Testis (tissue), 5 donors: ENCODE measurements at places on chromosomes 11 and 22. TPM values are rescaled to one million over a fixed set of nuclear protein-coding genes. Genes with fewer than 3 reads are reported as not detected.
A peak's percentile ranks its signal among the peaks of the same experiment; 100 is the strongest.

GRCh38 chr22:50184004-50184901, 1.5 kb upstream of the TRABD start:
- DNase-seq = peak; percentile 77

- DNase-seq = no peak
These were observed 32.3 kb downstream of the MIAT start for GRCh38 chr22:26689513-26690301.

DNA sequence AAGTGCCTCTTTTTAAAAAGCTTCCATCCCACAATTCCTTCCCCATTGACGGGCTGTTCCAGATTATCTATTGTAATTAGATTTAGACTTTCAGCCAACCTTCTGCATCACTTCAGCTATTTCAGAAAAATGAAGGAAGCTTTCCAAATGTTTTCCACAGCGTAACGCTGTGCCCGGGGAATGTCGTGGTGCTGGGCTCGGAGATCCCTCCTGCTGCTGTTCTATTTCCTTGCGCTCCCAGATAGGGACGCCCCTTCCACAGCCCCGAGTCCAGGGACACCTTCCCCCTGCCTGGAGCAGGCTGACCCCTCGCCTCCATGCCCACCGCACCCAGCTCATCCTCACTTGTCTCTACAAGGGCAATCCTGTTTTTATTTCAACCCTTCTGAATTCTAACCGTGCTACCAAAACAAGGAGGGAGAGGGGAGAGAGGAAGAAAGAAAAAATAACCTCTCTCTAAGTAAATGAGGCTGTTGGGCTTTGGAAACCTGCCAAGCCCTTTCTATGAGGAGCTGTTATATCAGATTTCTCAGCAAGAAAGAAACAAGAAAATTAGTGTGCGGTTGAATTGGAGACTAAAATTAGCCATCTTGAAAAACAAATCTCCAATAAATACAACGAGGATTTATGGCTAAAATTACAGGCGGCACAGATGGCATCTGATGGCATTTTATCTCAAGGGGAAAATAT, 366.9 kb downstream of the BRD1 start:
- DNase-seq = no peak

- DNase-seq = no peak
These were observed 934.2 kb downstream of the BRD1 start for GRCh38 chr22:48893288-48894063.

GRCh38 chr11:134652586-134653255, 240.7 kb upstream of the B3GAT1 start:
- DNase-seq = no peak

DNA sequence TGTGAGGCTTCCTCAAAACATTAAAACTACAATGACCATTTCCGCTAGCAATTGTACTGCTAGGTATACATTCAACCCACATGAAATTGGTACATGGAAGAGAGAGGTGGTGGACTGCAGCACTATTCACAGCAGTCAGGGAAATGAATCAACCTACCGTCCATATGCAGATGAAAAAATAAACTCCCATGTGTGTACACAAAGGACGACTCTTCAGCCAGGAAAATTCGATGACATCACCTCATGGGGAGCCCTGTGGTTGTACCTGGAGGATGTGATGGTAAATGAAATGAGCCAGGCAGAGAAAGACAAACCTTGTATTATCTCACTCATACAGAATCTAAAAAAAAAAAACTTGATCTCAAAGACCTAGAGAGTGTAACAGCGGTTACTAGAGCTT, 23.3 kb downstream of the RFPL3 start:
- no peak for DNase-seq

DNA sequence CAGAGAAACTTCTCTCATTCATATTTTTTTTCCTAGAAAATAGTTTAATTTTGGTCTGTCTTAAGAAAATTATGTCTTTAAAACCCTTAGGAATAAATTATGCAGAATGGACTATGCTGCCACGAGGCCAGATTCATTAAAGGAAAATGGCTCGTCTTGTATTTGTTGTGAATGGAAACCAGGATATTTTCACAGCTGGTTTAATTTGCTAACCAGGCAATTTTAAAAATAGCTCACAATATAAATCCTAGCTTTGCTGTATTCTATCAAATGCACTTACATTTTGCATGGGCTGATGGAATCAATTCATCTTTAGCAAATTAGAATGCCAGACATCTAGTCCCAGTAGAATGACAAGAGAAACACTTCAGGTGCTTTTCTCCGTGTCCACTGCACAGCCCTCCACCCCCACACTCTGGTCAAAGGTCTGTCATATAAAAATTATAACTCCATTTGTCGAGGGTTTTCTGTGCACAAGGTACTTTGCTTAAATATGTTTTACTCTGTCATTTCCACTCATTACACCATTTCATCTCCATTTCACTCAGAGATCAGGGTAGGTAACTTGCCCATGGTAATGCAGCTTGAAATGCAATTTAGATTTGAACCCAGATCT, 20.3 kb upstream of the TNRC6B start:
- no peak for DNase-seq

DNA sequence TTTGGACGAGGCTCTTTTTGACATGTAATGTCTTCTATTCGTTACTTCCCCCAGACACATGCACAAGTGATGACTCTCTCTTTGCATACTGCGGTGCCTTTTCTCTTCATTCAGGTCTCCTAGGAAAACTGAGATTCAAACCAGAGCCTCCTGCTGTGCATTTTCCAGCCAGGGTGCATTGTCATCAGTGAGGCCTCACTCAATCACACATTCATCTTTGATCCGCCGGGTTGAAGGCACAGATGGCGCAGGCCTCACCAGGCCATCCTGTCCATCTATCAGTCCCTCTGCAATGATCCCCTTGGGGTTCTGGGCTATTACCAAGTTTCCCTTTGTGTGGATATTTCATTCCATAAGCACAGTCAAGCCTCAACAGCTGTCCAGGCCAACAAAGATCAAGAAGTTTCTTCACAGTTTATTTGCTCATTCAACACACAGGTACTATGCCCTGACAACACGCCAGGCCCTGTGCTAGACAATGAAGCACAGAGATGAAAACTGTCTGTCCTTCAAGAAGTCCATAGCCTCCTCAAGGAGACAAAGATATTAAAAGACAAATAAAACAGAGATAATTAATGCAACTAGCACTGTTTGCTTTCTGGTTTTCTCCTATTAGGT, 107.8 kb downstream of the LARGE1 start:
- no peak for DNase-seq

DNA sequence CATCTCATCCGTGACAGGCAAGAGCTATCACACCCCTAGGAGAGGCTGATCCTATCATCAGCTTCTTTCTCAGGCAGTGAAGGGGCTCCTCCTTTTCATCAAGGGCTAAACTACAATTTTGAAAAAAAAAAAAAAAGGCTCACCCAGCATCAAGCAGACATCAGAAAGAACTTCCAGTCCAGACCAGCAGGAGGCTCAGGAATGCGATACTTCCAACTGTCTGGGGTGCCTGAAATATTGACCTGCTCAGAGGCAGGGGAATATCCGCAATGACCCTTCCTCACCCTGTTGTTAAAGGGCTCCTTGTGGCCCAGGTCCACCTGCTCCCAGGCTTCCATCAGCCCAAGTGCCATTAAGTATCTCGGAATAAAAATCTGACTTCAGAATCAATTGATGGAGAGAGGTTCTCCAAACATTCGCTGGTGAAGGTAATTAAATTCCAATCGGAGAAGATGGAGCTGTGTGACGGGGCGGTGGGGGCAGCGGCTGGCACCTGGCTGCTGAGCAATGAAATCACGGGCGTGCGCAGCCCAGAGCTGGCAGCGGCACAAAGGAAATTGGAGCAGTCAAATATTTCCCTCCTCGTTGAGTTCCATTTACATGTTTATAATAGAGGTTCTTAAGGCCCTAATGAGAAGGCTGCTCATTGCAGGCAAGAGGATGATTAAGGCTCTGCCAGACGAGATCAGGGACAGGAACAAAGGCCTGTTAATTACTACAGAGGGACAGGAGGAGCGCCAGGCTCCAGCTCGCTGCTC, 69.0 kb upstream of the THY1 start:
- DNase-seq = no peak

- no peak for DNase-seq
These were observed 74.4 kb upstream of the FAR1 start for GRCh38 chr11:13594044-13594443.

Gene TRIM49B
- total RNA-seq = not detected

Gene OR8A1
- 0.50 TPM for total RNA-seq

Gene ANGPTL5
- 0.62 TPM for total RNA-seq

Gene MPZL3
- total RNA-seq = 2.4 TPM

Gene UPK3A
- total RNA-seq = not detected

Gene FOLR3
- total RNA-seq = not detected

Gene POTEH
- 57.6 TPM for total RNA-seq
